ENCODE measurements at places on chromosomes 13 and 19. TPM values are rescaled to one million over a fixed set of nuclear protein-coding genes. Genes with fewer than 3 reads are reported as not detected.
A peak's percentile ranks its signal among the peaks of the same experiment; 100 is the strongest.

DNA sequence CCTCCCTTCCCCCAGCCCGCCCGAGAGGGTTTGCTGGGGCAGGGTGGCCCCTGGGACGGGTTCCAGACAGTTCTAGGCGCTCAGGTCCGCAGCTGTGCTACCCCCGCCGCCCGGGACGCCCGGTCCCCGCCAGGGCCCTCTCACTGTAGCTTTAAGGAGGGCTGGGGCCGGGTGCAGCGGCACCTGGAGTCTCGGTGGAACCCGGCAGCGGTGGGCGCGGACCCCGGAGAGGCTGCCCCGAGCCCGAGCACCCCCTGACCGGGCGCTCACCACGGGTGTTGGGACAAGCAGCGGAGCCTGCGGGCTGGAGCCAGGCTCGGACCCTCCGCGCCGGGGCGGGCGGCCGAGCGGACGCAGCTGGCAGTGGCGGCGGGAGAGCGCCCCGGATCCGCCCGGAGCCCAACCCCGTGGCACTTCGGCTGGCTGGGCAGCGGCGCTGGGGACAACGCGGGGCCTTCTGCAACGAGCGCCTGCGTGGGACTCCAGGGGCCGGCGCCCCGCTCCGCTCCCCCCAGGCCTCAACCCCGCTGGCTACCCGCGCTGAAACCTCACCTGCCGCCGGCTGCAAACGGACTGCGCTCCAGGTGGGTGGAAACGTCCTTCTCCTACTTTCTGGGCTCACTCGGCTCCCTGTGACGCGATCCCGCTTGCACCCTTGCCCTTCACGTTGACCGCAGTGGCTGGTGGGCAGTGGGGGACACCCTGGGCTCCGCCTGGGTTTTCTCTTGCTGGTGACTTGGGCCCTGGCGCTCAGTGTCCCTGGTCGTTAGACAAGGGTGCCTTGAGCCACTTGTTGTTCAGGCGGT lies 81.1 kb downstream of the ZNF429 start:
- no peak for DNase-seq

GRCh38 chr13:111394211-111394922 lies 73.9 kb downstream of the TEX29 start:
- no peak for DNase-seq

- DNase-seq = no peak
These were observed 479.1 kb downstream of the SUCLA2 start for GRCh38 chr13:47521890-47522487.

GRCh38 chr13:51006067-51006845 lies 96.7 kb downstream of the RNASEH2B start:
- DNase-seq = no peak

DNA sequence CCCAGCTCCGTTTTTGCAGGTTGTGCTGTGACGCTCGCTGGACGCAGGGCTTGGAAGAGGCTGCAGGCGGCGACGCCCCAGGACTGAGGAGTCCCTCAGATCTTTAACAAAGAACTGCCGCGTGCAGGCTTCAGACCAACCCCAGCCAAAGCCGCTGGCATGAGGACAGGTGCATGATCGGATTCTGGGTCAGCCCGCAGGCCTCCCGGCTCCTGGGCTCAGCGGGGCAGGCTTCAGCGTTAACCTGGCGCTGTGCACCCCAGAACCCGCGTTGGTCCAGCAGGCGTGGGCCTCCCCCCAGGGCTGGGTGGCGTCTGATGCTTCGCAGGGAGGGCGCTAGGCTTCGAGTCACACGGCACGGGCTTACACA lies 920 bp upstream of the TIMM13 start:
- peak; percentile 83 for DNase-seq

- DNase-seq = no peak
These were observed 191.3 kb downstream of the KLF5 start for GRCh38 chr13:73250061-73250460.

ZNF835 gene
- 1.7 TPM for total RNA-seq

TBC1D17 gene
- total RNA-seq = 36.3 TPM

ZNF90 gene
- 2.5 TPM for total RNA-seq

TLE2 gene
- total RNA-seq = 61.4 TPM

AP3D1 gene
- 73.9 TPM for total RNA-seq

PLPPR3 gene
- not detected for total RNA-seq

SLC25A23 gene
- 62.1 TPM for total RNA-seq

LGALS4 gene
- not detected for total RNA-seq

Data from posterior vena cava (tissue), 2 donors.